ENCODE measurements at places on chromosomes 3 and 15.

GRCh38 chr3:134277066-134277660 is 26.5 kb upstream of the RYK start:
- DNase-seq, result no peak

- no peak for DNase-seq
These were observed 250.0 kb downstream of the XXYLT1 start for GRCh38 chr3:195020921-195021320.

- no peak for DNase-seq
These were observed 143.4 kb upstream of the HES1 start for GRCh38 chr3:193992425-193993037.

- no peak for DNase-seq
These were observed 165.0 kb downstream of the PEX5L start for GRCh38 chr3:179871782-179872181.

DNA sequence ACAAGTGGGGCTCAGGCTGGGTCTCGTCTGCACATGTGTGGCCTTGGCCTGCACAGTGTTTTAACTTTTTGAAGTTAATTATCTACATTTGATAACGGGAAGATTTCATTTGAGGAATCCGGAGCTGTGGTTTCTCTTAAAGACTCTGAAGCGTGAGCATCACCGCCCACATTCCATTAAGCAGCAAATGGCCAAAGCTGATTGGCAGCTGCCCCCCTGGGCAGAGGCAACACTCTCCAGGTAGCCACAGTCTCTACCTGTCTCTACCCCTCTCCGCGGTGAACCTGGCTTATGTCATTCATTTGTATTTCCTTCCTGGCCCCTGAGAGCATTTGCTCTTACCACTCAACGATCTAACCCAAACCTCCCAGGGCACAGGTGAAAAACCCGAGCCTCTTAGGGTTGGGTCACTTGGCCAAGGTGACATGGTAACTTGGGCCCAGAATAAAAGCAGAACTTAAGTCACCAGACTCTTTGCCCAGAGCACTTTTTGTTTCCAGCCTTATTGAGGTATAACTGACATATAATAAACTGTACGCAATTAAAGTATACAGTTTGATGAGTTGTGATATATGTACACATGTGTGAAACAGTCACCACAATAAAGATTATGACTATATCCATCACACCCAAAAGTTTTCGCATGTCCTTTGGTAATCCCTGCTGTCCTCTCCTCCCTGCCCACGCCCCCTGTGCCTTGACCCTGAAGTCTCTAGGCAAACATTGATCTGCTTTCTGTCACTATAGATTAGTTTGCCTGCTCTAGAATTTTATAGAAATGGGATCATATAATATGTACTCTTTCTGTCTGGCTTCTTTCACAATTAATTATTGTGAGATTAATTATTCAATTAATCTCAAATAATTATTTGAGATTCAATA is 245.7 kb upstream of the HES1 start:
- no peak for DNase-seq

DNA sequence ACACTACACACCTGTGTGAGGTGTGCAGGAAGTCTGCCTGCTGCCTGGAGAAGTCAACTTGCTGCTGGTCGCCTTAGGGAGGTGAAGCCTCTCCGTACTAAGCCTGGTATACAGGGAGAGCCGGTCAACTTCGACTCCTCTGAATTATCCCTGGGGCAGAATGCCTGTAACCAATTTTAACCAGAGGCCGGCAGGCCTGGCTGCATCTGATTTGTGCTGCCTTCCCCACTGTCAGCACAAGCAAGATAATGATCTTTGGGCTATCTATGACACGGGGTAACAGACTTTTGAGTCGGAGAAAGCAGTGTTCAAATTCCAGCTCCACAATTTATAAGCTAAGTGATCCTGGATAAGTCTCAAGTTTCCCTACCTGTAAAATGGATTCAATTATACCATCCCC is 42.3 kb downstream of the MAGEF1 start:
- DNase-seq, result no peak

- DNase-seq, result no peak
These were observed 288.2 kb downstream of the EPHA6 start for GRCh38 chr3:97102641-97103040.

DNA sequence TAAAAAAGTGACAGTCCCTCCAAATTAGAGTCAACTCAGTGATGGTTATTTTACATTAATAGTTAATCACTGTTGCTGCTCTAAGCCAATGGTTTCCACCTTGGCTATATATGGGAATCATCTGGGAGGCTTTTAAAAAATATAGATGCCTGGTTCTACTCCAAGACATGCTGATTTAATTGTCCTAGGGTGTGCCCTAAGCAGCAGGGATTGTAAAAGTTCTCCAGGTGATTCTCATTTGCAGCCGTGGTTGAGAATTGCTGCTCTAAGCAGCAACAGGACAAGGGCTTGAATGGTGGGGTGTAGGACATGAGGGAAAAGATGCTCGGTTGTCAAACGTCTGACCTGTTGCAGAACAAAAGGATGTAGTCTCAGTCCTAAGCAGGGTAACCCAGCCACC is 405.1 kb upstream of the MCTP2 start:
- no peak for DNase-seq

- peak; percentile 97 for DNase-seq
These were observed 116.0 kb downstream of the XXYLT1 start for GRCh38 chr3:195154793-195155535.

- DNase-seq, result no peak
These were observed 209.7 kb downstream of the MINAR1 start for GRCh38 chr15:79641841-79642240.

DNA sequence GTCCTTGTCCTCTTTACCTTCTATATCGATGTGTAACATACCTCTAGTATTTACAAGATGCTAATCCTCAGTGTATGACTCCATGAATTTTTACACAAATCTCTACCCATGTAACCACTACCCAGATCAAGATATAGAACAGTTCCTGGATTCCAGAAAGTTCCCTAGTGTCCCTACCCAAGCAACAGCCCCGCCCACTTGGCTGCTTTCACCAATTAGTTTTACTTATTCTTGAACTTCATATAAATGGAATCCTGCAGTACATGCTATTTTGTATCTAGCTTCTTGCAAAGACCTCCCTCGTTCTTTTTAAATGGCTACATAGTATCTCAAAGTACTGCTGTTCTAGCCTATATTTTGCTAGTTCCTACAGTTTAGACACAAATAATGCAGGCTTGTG is 33.0 kb downstream of the CD276 start:
- no peak for DNase-seq

- no peak for DNase-seq
These were observed 127.5 kb upstream of the TOPAZ1 start for GRCh38 chr3:44114142-44114541.

- DNase-seq, result no peak
These were observed 77.2 kb downstream of the KBTBD8 start for GRCh38 chr3:67075295-67075694.

DNA sequence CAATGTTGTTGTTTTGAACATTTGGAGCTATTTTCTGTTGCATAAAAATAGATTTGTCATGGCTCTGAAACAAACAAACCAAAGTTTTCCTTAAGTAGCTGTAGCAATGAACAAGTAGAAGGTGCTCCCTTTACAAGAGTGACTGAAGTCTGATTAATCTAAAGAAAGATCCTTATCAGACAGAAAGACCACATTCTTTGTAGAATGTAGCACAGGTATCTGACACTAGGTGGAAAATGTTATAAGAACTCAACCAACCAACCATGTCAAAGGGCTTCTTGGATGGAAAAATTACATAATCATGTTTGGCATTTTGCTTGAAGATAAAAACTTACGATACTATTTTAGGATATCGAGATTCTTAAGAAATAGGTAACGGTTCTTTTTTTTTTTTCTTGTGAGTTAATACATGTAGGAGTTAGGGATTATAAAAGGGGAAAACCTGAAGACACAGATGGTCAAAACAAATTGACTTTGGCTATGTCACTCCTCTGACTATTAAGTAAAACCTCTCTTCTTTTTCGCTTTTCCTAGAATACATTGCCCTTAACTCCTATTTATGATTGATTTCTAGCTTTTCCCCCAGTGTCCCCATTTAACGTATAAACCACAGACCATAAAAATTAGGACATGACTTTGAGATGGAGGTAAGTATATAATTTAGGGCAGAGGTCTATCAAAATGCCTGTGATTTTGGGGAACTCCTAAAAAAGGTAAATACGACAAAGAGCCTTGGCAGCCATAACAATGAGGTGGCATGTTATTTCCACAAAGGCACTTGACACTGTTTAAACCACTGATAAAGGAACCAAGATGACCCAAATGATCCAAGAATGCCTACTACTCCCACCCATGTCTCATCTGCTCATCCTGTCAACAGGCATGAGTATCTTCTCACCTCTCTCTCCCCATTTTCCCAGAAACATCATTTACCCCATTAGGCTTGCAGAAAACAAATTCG is 72.0 kb downstream of the CCR4 start:
- DNase-seq, result no peak

GRCh38 chr15:74387141-74387541 is 19.7 kb upstream of the CYP11A1 start:
- DNase-seq, result no peak

GRCh38 chr15:60591496-60592370 is 112.8 kb upstream of the ICE2 start:
- DNase-seq, result no peak

GRCh38 chr3:112757197-112757596 is 89.5 kb downstream of the CD200R1L start:
- no peak for DNase-seq

DNA sequence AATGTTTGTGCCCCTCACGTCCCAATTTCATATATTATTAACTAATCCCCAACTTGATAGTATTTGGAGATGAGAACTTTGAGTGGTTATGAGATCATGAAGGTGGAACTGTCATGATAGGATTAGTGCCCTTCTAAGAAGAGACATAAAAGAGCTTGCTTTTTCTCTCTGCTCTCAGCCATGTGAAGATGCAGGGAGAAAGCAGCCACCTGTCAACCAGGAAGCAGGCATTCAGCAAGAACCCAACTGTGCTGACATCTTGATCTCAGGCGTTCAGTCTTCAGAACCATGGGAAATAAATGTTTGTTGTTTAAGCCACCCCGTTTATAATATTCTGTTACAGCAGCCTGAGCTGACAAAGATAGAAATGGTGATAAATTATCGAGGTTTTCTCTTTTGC is 278.7 kb upstream of the KCNMB2 start:
- no peak for DNase-seq

DNA sequence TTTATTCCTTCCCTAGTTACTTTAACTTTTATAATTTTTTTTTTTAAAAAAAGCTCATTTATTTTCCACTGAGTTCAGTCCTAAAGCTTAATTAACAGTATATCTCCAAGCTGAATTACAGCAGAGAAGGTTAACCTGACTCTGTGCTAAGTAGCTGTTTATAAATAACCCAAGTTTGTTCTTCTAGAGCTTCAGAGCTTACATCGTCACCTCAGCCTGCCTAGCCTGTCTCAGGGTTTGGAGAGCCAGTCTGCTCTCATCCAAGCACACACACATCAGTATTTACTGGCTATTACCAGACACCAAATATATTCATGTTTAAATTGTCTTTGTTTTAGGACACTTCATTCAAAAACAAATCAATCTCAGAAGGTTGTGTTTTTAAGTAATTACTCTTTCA is 154.9 kb downstream of the CDIN1 start:
- no peak for DNase-seq

GRCh38 chr3:171190668-171191067 is 164.1 kb upstream of the SLC2A2 start:
- DNase-seq, result no peak

- DNase-seq, result no peak
These were observed 135.4 kb downstream of the KLF13 start for GRCh38 chr15:31461911-31462480.

Measured in NCI-H345 (cell line).